ENCODE measurements at places on chromosomes 13 and 19.

DNA sequence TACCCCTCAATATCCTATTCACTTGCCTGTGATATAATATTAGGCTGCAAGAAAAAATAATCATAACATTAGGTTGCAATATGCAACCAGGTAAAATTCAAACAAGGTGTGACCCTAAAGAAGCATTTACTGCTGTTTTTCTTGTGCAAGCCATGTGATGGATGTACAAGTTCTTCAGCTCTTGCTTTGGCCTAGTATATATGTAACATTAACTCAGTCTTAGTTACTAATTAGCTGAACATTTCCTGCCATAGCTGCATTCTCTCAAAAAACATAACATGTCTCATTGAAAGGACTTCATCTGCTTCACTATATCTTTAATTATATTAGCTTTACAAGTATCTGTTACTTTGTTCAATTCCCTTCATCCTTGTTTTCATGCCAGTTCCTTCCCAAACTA lies 406.8 kb upstream of the HTR2A start:
- DNase-seq, result no peak

GRCh38 chr19:32881766-32882165 lies 12.2 kb upstream of the SLC7A9 start:
- no peak for DNase-seq

GRCh38 chr19:6587093-6587820 lies 3.7 kb downstream of the CD70 start:
- DNase-seq, result no peak

- no peak for DNase-seq
Observed at GRCh38 chr19:29383696-29384095, 142.1 kb upstream of the VSTM2B start.

- no peak for DNase-seq
Observed at GRCh38 chr13:36553491-36553890, 120.3 kb upstream of the SERTM1 start.

DNA sequence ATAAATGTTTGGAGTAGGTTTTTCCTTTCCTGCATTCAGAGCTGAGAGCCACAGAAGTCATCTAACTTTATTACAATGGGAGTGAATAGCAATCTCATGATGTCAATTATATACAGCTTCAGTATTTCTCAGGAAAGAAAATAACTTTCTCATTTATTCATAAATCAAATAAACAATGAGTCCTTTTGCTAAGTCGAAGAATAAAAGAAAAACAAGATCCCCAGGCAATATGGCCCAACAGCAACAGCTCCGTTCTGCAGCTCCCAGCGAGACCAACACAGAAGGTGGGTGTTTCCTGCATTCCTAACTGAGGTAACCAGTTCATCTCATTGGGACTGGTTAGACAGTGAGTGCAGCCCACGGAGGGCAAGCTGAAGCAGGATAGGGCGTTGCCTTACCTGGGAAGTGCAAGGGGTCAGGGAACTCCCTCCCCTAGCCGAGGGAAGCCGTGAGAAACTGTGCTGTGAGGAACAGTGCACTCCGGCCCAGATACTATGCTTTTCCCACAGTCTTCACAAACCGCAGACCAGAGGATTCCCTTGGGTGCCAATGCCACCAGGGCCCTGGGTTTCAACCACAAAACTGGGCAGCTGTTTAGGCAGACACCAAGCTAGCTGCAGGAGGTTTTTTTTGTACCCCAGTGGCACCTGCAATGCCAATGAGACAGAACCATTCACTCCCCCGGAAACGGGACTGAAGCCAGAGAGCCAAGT lies 128.2 kb downstream of the SLITRK1 start:
- no peak for DNase-seq

GRCh38 chr13:19601749-19602725 lies 31.4 kb upstream of the MPHOSPH8 start:
- DNase-seq, result peak; percentile 5

- no peak for DNase-seq
Observed at GRCh38 chr13:49914947-49915346, 21.2 kb downstream of the SPRYD7 start.

DNA sequence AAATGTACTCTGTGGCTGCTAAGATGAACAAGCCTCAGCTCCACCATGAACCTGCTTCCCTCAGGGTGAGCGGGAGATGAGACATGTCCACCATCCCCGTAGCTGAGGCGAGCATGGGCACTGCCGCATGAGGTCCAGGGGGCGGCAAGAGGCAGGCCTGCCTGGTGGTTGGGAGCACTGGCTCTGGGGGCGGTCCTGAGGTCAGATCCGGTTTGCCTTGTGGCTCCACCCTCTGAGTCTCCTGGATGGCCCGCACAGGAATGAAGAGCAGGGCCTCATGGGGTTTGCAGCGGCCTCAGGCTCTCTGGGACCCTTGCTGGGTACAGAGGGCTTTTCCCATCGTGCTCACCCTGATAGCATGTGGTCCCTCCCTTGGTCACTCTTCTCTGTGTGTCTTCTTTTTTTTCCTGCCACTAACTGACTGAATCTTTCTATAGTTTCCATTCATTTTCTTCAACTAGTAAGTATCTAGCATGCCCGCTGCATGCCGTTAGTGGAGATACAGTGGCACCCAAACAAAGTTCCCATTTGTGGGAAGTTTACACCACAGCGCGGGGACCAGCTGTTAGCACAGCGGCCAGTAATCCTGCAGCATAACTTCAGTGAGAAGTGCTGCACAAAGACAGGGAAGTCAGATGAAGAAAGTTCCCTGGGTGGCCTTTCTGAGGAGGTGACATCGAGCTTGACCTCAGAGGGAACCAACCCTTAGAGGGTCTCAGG lies 37.3 kb downstream of the CAPN12 start:
- no peak for DNase-seq

DNA sequence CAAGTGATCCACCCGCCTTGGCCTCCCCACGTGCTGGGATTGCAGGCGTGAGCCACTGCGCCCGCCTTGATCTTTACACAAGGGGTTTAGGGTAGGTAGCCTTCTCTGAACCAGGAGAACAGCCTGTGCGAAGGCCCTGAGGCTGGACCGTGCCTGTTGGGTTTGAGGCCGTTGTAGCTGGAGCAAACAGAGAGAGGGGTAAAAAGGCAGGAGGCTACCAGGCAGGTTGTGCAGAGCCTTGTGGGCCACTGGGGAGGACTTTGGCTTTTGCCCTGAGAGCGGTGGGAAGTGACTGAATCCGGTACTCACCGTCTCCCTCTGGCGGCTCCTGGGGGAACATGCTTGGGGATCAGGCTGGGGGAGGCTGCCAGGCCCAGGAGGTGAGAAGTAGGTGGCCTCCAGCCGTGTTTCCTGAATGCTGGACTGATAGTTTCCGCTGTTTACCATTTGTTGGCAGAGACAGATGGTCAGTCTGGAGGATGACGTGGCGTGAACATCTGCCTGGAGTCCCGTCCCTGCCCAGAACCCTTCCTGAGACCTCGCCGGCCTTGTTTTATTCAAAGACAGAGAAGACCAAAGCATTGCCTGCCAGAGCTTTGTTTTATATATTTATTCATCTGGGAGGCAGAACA lies 24.6 kb downstream of the SPC24 start:
- peak; percentile 73 for DNase-seq

- no peak for DNase-seq
Observed at GRCh38 chr13:21567714-21568113, 36.3 kb downstream of the MICU2 start.

- DNase-seq, result no peak
Observed at GRCh38 chr13:51015973-51016372, 95.1 kb downstream of the C13orf42 start.

GRCh38 chr13:33934343-33934742 lies 116.4 kb downstream of the RFC3 start:
- DNase-seq, result no peak

GRCh38 chr13:35994131-35994966 lies 136.8 kb downstream of the DCLK1 start:
- DNase-seq, result no peak

- no peak for DNase-seq
Observed at GRCh38 chr13:31982124-31982523, 49.5 kb upstream of the FRY start.

DNA sequence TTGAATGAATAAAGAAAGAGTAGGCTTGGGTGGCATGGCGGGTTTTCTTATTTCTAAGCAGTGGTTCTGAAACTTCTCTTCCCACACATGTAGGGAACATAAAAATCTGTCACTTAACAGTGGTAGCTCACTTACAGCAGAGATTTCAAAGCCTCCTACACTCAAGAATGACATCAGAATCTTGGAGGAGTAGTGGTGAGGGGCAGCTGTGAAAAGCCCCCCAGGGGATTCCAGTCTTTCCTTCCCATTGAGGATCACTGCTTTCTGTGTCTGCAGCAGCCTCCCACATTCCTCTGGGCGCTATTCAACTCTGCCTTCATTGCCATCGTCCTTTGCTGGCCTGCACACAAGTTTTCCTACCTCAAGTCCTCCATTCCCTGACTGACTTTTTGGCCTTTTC lies 8.6 kb upstream of the NEK5 start:
- no peak for DNase-seq

GRCh38 chr13:50599927-50600326 lies 243.6 kb downstream of the DLEU7 start:
- no peak for DNase-seq

DNA sequence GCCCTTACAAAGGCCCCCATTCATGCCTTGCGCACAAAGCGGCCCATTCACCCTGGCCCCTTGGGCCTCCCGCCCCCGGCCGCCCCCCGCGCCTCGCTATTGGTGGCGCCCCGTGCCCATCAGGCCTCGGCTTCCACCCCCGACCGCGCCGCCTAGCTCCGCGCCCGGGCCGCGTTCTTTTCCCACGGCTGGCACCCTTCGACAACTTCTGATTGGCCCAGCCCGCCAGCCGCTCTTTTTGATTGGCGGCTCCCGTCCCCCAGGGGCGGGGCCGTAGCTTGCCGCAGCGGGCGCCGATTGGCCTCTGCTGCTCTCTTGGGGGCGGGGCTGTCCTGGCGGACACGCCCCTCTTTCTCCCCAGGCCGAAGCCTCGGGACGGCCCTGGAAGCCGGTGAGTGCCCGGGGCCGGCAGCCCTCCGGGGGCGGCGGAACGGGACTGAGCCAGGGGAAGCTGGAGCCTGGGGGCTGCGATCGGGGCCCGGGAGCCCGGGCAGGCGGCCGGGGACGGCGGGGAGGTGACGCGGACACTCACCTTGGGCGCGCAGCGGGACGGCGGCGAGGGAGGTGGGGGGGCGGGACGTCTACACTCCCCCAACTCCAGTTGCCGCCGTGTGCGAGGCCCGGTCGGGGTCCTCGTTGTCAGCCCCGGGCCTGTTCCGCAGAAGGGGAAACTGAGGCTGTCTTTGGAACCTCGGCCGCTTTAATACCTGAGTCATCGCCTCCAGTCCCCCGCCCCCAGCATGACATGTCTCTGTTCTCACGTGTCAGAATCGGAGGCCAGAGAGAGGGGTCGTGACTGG lies at the start of gene MYH14:
MYH14 (plus strand) TSS at position 342 of the 800 bp plus-strand sequence. CDS start 6,744 bp downstream, outside the sequence.
- DNase-seq, result peak; percentile 90

All from dorsolateral prefrontal cortex (tissue), 122 donors.